Myometrial cell (primary cell): ENCODE measurements at places on chromosomes 5 and 9. TPM values are rescaled to one million over a fixed set of nuclear protein-coding genes. Genes with fewer than 3 reads are reported as not detected.

SPATA31C1 gene
- total RNA-seq = not detected in 2 replicates

WNT8A gene
- total RNA-seq = not detected in 2 replicates

ALDOB gene
- total RNA-seq = not detected in 2 replicates

NAIF1 gene
- 9.2 and 14.4 TPM in 2 replicates for total RNA-seq

IFNA13 gene
- total RNA-seq = not detected in 2 replicates

GTF2H2C gene
- total RNA-seq = 19.6 and 25.2 TPM in 2 replicates
